ENCODE measurements at places on chromosomes 3 and 15.

GRCh38 chr3:36124118-36124796 lies 256.0 kb upstream of the STAC start:
- no peak for DNase-seq

GRCh38 chr3:122092460-122093165 lies 37.5 kb downstream of the CD86 start:
- DNase-seq: no peak

DNA sequence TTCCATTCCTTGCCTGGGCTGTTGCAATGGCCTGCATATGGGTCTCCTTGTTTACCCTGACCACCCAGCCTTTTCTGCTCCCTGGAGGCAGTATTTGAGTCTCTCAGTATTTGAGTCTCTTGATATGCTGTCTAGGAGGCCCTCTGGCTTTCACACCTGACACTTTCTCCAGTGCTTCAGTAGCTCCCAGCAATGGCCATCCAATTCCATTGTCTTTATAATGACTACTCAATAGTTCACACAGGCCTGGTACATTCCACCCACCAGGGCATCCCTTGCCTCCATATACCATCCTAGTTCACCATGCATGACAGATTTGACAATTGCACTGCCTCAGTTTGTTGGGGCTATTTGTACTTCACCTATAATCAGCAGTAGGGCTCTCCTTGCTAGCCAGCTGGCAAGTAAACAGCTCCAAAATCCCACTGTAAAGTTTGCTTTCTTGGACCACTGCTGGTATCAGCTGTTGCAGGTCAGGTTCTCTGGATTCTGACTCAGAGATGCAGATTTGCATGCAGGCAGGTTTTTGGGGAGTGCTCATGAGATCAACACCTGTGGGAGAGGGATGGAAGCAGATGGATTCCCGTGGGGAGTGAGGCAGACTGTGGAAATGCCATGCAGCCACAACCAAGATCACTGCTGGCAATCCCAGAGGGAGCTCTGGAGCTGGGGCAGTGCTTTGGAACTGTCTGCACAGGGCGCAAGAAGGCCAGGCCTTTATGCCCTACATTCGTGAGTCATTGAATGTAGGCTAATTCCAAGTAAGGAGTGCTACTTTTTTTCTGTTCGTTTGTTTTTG lies 19.1 kb upstream of the XIRP1 start:
- DNase-seq: no peak

- no peak for DNase-seq
Measured at GRCh38 chr3:18283680-18284079, 141.5 kb downstream of the SATB1 start.

DNA sequence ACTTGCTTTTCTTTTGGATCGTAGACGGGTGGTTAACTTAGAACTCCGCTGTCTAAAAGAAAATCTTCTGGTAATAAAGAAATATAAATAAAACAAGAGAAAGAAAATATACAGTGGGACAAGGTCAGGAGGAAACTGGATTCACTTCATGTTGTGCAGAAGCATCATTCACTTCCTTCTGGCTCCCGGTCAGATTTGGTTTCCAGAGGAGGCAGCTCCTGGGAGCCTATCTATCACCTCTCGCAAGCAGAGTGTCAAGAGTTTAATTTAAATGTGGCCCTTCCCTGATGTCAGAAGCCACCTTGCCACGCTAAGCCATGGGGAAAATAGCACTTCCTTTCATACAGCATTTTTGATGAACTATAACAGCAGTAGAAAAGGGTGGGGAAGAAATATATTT lies 139.1 kb downstream of the NSMCE3 start:
- no peak for DNase-seq

DNA sequence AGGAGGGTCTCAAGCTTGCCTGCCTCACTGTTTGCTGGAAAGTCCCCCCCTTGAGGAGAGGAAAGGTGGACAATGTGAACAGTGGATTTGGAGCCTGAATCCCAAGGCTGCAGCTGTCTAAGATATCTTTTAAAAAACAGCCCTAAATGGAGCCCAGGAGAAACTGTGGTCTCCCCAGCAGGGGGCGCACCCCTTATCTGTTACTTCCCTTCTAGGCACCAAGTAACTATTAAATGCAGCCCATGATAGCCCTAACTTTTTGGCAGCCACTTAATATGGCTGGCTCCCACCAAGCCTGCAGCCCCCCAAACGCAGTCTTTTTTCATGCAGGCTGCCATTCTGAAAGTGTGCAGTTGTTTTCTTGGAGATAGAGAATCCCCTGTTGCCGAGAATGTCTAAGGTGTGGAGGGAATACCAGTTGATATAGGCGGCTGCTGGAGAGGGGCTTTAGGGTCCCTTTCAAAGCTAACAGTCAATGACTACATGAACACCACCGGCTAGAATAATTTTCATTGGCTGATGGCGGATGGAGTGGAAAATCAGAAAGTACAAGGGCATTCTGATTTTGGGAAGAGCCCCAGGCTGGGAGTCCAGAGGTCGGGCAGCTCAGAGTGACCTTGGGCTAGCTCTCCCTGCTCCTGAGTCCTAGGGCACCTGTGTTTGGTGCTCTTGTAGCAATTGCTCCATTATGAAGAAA lies 1.3 kb downstream of the RHCG start:
- DNase-seq: no peak

DNA sequence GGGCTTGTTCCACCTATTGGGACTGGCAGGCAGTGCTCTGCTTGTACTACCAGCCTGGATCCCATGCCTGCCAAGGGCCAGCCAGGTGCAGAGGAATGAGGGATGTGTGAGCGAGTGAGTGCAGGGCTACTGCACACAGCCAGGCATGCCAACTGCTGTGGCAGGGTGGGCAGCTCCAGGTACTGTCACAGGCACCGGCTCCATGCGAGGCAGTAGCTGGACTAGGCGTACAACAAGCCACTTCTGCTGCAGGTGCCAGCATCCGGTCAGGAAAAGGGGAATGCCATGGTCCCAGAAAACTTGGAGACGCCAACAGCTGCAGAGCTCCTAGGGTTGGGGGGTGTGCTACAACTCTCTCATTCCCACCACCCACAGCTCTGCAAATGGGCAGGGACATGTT lies 1356.7 kb downstream of the SI start:
- DNase-seq: no peak

DNA sequence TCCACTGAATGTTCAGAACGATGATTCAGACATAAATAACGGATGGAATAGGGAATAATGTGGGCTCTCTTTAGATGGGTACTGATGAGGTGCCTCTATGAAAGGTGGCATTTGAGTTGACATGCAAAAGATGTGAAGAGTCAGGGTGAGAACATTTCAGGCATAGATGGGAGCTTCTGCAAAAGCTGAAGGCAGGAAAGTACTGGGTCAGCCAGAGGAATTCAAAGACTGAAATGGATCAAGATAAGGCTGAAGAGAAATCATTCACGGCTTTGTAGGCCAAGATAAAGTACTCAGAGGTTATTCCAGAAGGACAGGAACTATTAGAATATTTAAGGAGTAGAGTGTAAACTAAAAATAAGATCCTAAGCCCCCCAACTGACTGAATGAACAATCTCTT lies 189.6 kb upstream of the MCTP2 start:
- no peak for DNase-seq

- DNase-seq: no peak
Measured at GRCh38 chr3:159532577-159532976, 456.1 kb upstream of the IL12A start.

DNA sequence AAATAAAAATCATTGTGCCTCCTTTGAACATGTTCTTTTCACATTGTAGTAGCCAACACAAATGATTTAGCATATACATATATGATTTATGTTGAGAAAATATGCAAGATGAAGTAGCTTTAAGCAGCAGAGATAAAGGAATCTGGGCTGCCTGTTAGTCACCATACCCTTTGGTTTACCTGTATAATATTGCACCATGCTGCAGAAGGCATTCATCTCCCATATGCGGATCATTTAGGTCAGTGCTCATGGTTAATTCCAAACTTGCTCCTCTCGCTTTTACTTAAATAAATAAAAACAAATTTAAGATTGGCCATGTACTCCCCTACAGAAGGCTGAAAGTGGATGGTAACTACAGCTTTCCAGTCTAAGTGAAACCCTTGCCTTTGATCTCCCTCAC lies 86.7 kb upstream of the TBL1XR1 start:
- no peak for DNase-seq

GRCh38 chr15:25670025-25670554 lies 193.0 kb downstream of the ATP10A start:
- DNase-seq: no peak

- DNase-seq: no peak
Measured at GRCh38 chr15:47824147-47824546, 106.8 kb downstream of the SEMA6D start.

DNA sequence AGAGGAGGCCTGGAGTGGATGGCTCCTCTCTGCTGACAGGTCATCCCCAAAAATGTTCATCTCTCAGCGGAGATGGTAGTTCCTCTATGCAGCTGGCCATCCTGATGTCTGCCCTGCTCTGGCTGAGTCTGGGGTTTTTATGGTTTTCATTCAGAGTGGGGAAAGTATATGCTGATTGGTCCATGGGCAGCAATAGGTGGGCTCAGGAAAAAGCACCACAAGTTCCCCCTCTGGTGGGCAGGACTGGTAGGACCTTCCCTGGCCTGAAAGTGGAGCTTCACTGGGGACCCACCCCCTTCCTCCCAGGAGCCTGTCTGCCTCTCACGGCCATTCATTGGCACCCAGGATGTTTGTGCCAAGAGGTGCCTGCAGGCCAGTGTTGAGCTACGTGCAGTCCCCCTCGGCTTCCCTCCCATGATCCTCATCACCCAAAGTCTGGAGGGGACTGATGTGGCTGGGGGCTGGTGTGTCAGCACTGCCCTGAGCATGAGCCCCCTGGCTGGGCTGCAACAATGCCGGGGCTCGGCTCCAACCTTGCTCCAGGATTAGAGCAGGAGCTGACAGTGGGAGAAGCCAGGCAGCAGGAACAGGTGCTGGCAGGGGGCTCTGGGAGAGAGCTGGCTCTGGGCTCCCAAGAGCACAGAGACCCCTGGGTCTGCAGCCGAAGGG lies 13.1 kb upstream of the BLOC1S6 start:
- no peak for DNase-seq

DNA sequence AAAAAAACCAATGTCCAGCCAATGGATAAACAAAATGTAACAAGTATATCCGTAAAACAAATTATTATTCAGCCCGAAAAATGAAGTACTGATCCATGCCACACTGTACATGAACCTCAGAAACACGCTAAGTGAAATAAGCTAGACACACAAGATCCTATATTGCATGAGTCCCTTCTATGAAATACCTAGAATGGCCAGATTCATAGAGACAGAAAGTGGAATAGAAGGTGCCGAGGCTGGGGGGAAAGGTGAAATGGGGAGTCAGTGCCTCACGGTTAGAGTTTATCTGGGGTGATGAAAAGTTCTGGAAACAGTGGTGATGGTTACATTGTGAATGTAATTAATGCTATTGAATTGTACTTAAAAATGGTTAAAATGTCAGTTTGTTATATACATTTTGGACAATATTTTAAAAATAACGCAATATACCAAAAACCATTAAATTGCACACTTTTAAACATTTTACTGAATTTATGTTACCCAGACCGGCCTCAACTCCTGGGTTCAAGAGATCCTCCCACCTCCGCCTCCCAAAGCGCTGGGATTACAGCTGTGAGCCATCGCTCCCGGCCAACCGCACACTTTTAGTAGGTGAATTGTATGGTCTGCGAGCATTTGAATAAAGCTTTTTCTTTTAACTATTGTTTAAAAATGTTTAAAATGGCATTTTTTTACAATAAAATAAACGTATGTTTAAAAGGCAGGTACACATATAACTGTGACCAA lies 2.1 kb downstream of the RNF168 start:
- DNase-seq: no peak

GRCh38 chr3:30557746-30558303 lies 48.6 kb upstream of the TGFBR2 start:
- DNase-seq: no peak

All from stimulated activated CD8-positive, alpha-beta memory T cell treated with anti-CD3 and anti-CD28 coated beads, Interleukin-7, amount 100 ng/mL, for 4 hours (primary cell).